Fibroblast of skin of left biceps (primary cell): ENCODE measurements at places on chromosomes 4 and X.

GRCh38 chrX:134949271-134949670 is 41.5 kb upstream of the SMIM10 start:
- no peak for DNase-seq

GRCh38 chrX:111339212-111339611 is 68.9 kb upstream of the CAPN6 start:
- no peak for DNase-seq

- no peak for DNase-seq
Measured at GRCh38 chrX:33194876-33195433, 16.4 kb downstream of the DMD start.

DNA sequence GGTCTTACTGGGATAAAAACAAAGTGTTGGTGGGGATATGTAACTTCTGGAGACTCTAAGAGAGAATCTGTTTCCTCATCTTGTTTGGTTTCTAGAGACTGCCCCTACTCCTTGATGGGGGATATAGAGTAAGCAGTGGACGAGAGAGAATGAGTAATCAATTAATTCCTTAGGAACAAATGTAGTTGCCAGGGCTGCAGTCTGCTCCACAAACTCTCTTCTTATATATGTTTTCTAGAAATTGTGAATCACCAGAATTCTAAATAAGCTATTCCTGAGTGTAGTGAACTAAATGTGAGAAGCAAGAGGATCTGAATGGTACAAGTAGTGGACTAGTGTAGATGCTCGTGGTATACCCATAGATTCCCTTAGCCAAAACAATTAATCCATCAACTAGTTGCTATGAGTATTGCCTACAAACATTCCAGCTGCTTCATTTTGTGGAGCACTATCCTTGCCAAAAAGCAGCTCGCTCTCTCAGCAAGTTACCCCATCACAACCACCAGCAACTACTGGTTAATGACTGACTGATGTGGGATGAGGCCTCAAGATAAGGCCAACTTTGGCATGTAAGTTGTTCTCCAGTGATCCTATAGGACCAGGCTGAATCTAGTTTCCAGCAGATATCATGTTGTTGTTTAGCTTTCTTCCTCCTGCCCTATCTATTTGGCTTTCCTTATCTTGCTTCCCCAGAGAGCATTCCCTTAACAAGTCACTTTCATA is 273.0 kb downstream of the SLC7A11 start:
- DNase-seq = no peak

- no peak for DNase-seq
Measured at GRCh38 chrX:139692908-139693307, 15.1 kb downstream of the MCF2 start.

DNA sequence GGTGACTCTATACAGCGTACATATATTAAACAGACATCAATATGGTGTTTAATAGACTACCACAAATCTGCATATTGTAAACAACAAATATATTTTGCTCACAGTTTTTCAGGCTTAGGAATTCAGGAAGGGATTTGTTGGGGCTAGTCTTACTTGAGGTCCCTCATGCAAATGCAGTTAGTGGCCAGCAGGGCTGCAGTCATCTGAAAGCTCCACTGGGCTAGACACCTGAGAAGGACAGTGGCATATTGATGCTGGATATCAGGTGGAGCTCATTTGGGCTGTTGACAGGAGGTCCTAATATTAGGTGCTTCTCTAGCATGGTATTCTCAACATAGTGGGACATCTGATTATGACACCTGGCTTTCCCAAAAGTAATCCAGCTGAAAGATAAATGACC is 493.8 kb upstream of the PABPC4L start:
- DNase-seq = no peak

- no peak for DNase-seq
Measured at GRCh38 chrX:134999469-134999868, 8.7 kb downstream of the SMIM10 start.

DNA sequence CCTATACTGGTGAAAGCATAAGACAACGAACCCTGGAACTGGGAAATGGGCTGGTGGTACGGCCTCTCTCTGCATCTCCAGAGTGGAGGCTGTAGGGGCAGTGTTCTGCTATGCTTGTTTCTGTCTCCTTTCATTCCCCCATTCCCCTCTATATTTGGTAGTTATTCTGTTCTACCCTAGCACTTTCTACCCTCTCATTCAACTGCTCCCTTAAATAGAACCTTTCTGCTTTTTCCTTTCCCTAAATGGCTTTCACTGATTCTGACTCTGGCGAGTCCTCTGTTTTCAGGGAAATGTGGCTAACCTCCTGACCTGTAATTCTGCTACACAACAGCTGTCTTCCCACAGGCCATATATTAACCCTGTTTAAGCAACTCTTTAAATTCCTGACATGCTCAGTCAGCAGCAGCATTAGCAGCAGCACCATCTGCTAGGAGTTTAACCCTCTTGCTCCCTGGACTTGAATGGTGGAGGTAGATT is 94.2 kb downstream of the CXCL13 start:
- peak; percentile 79 for DNase-seq

- DNase-seq = no peak
Measured at GRCh38 chr4:145177906-145178538, 2.4 kb downstream of the OTUD4 start.

- DNase-seq = no peak
Measured at GRCh38 chrX:94551831-94552230, 877.8 kb downstream of the FAM133A start.

DNA sequence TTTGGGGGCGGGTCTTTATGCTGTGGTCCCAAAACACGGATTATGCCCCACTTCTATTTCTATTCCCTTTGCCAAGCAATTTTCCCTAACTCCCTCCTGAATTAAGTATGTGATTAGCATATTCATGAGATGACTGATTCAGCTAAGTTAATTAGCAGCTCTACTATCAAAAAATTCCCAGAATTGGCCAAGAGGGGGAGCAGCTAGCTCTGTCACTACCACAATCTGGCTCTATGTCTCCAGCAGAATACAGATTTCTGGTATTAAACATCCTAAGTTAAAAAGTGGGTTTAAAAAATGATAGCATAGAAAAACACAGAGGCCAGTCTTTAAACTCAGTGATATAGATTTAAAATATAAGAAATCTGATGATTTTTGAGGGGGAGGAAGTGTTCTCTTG is 80.3 kb downstream of the GPC4 start:
- DNase-seq = no peak

GRCh38 chr4:37852376-37852775 is 25.9 kb downstream of the PGM2 start:
- DNase-seq = no peak

GRCh38 chr4:8726344-8726851 is 133.8 kb downstream of the CPZ start:
- no peak for DNase-seq

GRCh38 chr4:4364061-4364460 is 22.8 kb upstream of the NSG1 start:
- no peak for DNase-seq

DNA sequence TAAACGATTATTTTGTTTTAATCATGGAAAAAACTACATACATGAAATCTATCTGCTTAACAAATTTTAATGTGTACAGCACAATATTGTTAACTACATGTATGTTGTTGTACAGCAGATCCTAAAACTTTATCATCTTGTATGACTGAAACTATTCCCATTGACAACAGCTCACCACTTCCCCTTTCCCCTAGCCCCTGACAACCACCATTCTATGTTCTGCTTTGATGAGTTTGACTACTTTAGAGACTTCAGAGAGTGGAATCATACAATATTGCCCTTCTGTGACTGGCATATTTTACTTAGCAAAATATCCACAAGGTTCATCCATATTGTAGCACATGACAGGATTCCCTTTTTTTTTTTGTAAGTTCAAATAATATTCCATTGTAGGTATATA is 185.9 kb downstream of the CFAP299 start:
- DNase-seq = no peak

- no peak for DNase-seq
Measured at GRCh38 chr4:155972098-155972497, 18.4 kb upstream of the CTSO start.

- DNase-seq = no peak
Measured at GRCh38 chrX:154481911-154482601, 3.0 kb upstream of the LAGE3 start.

- DNase-seq = no peak
Measured at GRCh38 chr4:147351083-147351787, 129.7 kb upstream of the EDNRA start.

DNA sequence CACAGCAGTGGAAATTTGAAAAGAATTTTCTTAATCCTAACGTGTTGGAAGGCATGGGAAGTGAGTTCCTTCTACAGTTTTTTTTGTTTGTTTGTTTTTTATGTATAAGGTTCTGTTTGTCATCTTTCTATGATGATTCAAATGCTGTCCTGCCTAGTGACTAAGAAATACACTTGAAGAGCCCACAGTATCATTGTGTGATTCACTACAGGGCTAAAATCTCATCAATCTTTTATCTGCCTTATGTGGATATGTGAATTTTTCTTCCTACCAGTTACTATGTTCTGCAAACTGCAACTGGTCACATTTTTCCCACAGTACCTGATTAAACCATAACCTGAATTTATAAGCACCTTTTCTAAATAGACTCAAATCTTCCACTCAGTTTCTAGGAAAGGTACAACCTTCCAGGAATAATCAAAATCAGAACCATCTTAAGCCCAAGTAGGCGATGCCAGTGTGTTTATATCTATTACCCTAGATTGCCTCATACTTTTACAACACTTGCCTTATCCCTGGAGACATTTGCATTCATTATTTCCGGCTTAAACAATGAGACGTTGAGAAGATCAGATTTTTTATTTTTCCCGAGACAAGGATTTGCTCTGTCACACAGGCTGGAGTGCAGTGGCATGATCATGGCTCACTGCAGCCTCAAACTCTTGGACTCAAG is 214.6 kb upstream of the GALNT7 start:
- DNase-seq = no peak

GRCh38 chr4:184344899-184345572 is 127.4 kb upstream of the ENPP6 start:
- no peak for DNase-seq

GRCh38 chr4:38236003-38236402 is 275.8 kb downstream of the PTTG2 start:
- DNase-seq = no peak

DNA sequence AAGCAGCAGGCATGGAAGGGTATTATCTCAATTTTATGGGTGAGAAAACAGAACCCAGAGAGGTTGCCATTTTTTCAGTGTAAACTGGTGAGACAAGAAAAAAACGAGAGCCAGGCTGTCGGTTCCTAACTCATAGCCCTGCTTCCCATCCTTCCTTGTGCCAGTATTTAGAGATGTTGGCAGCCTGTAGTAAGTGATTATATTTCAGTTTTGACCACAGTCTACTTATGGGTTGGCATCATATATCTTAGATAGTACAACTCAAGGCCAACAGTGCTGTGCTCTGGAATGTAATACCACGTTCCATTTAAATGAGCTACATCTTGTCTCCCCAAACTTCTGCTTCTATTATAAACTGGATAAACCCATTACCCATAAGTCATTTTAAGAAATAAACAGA is 40.8 kb downstream of the XK start:
- no peak for DNase-seq

DNA sequence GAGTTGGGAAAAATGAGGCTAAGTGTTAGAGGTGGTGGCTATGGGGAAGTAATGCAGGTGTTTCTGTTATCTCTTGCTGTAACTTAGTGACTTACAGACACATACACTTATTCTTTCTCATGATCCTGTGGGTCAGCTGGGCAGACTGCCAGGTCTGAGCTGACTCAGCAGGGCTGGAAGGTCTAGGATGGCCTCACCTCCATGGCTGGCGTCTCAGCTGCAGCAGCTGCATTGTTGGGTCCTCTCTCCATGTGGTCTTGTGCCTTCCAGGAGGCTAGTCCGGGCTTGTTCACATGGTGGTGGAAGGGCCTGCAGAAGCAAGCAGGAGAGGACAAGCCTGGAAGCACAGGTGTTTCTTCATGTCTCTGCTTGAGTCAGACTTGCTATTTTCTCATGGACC is 172.7 kb downstream of the NHS start:
- DNase-seq = no peak

GRCh38 chr4:101421386-101421785 is 74.1 kb upstream of the PPP3CA start:
- no peak for DNase-seq

- no peak for DNase-seq
Measured at GRCh38 chr4:183903021-183903760, 1.9 kb upstream of the STOX2 start.

DNA sequence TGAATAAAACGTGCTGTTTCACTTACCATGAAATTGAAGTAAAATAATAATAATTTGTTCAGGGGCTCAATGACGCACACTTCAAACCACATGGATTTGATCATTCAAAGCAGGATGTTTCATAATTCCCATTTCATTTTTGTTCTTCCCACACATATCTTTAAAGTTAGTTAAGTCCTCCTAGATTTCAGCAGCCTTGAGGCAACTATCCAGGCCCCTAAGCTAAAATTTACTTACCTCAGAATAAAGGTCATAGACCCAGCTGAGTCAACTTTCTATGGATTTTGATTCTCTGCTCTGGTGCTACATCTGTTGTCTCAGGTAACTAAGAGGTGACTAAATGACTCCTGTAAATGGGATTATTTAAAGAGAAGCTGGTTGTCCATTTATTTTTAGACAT is 25.0 kb downstream of the GPR174 start:
- DNase-seq = no peak

DNA sequence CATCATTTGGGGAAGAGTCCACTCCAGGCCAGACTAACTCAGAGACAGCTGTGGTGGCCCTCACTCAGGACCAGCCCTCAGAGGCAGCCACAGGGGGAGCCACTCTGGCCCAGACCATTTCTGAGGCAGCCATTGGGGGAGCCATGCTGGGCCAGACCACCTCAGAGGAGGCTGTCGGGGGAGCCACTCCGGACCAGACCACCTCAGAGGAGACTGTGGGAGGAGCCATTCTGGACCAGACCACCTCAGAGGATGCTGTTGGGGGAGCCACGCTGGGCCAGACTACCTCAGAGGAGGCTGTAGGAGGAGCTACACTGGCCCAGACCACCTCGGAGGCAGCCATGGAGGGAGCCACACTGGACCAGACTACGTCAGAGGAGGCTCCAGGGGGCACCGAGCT is 3.3 kb upstream of the ERAS start:
- no peak for DNase-seq

DNA sequence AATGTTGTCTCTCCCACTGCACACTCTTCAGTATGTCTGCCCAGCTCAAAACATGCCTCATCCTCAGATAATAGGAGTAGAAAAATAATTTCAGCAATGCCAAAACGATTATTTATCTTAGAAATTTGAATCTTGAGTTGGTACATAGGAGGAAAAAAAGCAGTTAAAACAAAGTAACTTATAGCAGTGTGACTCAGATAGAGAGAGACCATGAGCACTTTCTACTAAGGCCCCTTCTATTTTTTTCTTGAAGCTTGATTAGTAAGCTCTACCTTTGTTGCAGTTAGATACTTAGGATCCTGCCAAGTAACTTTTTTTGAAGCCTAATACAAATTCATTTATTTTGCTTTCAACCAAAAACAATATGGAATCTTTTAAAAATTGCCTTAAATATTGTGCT is 212.3 kb downstream of the MAD2L1 start:
- no peak for DNase-seq

DNA sequence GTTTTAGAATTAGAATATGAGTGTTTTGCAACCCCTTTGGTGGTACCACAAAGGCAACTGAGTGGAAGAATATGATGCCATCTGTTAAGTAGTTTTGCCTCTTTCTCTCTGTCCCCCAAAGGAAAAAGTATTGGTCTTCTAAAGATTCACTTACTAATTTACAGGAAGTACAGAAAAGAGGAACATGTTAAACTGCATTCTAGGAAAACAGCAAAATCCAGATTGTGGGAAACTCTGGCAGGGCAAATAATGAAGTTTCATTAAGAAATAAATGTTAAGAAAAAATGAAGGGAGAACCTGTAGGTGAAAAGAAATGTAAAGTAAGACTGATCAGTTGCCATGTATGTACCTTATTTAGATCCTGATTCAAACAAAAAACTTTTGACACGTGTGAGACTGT is 39.3 kb downstream of the NSUN7 start:
- DNase-seq = no peak
